ENCODE measurements at places on chromosomes 4 and X. TPM values are rescaled to one million over a fixed set of nuclear protein-coding genes. Genes with fewer than 3 reads are reported as not detected.

BEND2 gene
- not detected for total RNA-seq

GAGE10 gene
- not detected for total RNA-seq

GASK1B gene
- 77.5 TPM for total RNA-seq

CXorf65 gene
- total RNA-seq, result not detected

HELQ gene
- total RNA-seq, result 18.6 TPM

SGMS2 gene
- 114 TPM for total RNA-seq

XK gene
- under 0.01 TPM for total RNA-seq

SHOX gene
- total RNA-seq, result not detected

RIBC1 gene
- 0.99 TPM for total RNA-seq

RENBP gene
- 1.5 TPM for total RNA-seq

NKX6-1 gene
- total RNA-seq, result 18.6 TPM

COL4A6 gene
- total RNA-seq, result 1.5 TPM

BCAP31 gene
- total RNA-seq, result 115 TPM

GPR50 gene
- not detected for total RNA-seq

THAP6 gene
- total RNA-seq, result 14.7 TPM

GPR119 gene
- total RNA-seq, result not detected

ZNF711 gene
- total RNA-seq, result under 0.01 TPM

SPARCL1 gene
- total RNA-seq, result 1.2 TPM

RAB9B gene
- 0.73 TPM for total RNA-seq

ITM2A gene
- total RNA-seq, result 1.3 TPM

RAI2 gene
- total RNA-seq, result 2.2 TPM

AFAP1 gene
- total RNA-seq, result 36.1 TPM

WNK3 gene
- 0.17 TPM for total RNA-seq

YIPF6 gene
- total RNA-seq, result 25.6 TPM

SYTL4 gene
- 3.1 TPM for total RNA-seq

EXOC1L gene
- not detected for total RNA-seq

ETDA gene
- total RNA-seq, result not detected

DOK7 gene
- total RNA-seq, result 0.17 TPM

CXCL8 gene
- 0.58 TPM for total RNA-seq

MAGEA4 gene
- not detected for total RNA-seq

TENM3 gene
- 13.2 TPM for total RNA-seq

UGT8 gene
- total RNA-seq, result 0.17 TPM

CLGN gene
- 11.6 TPM for total RNA-seq

PPP1R2C gene
- total RNA-seq, result not detected

FOXR2 gene
- not detected for total RNA-seq

AMTN gene
- total RNA-seq, result not detected

EPGN gene
- total RNA-seq, result 0.17 TPM

FGG gene
- total RNA-seq, result not detected

ADGRG4 gene
- under 0.01 TPM for total RNA-seq

UGT2B15 gene
- total RNA-seq, result not detected

CLNK gene
- not detected for total RNA-seq

MAGEA6 gene
- total RNA-seq, result not detected

BLTP1 gene
- 129 TPM for total RNA-seq

CXXC4 gene
- total RNA-seq, result not detected

GPAT3 gene
- total RNA-seq, result 20.8 TPM

NALF2 gene
- not detected for total RNA-seq

ZAR1 gene
- total RNA-seq, result not detected
